ENCODE measurements at places on chromosomes 12 and 14. TPM values are rescaled to one million over a fixed set of nuclear protein-coding genes. Genes with fewer than 3 reads are reported as not detected.

DNA sequence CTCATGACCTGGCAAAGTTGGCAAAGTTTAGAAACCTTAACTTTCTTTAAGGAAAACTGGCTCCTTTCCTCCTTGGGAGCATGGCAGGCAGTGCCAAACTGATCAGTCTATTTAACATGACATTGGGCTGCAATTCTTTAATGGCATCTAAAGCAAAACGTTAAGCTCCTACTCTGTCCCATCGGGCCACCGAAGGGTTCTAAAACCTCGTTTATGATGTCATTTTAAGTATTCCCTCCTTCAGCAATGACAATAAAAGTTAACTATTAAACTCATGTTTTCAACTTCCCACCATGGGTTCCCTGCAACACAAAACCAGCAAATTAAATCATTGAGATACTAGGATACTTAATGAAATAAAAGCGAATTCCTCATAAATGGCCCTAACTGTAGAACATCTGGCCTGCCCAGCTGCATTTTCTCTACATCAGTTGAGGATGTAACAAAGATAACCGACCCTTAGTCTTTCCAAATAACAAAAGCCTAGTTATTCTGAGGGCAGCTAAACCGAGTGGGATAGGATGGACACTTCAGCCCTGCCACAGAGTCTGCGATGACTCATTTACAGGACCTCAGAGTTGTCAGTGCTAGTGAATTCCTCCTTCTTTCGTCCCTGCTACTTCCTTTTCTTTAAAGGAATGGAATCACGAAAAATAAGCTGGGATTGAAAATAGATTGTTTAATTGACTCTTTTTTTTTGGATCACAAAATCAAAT lies 34.5 kb upstream of the RIC8B start:
- DNase-seq = no peak

GRCh38 chr14:38786921-38787320 lies 316.1 kb downstream of the SEC23A start:
- no peak for DNase-seq

The TMEM19 gene
- 24.7 TPM for total RNA-seq

DNA sequence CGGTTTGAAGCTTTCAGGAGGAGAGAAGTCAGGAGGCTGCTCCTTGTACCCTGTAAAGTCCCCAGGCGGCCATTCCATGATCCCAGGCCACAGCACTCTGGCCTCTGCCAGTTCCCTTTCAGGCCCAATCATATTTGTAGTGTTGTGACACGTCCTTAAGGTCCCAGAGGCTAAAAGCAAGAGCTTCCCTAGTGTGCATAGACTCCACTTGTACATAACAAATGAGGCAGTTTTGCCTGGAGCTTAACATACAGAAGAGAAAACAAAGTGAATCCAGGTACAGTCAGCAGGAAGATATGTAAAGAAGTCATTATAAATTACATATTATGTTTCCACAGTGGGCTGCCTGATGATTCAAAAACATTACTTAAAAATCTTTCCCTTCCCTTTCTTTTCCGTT lies 81.1 kb upstream of the RPH3A start:
- DNase-seq = no peak

DNA sequence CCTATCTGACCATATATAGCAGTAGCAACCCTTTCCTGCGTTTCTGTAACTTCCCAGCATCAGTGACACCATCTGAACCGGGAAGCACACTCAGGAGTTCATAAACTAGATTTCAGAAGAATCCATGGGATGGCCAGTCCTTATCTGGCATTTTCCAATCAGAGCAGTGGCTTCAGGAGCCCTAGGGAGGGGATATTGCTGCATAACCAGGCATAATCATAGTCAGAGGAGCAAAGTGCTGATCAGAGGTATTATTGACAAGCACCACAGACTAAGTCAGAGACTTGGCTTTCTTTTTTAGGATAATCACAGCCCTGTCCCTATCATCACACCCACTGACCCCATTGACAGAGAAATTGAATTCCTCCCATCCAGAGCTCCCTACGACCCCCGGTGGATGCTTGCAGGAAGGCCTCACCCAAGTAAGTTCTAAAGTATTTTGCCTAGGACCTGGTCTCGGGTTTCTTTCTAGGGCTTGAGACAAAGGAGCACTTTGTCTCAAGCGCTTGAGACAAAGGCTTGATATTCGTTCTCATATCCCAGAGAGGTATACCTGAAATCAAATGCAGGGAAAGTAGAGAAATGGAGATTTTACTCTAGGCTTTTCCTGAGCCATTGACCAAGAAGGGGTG lies 55.1 kb downstream of the FOXN4 start:
- no peak for DNase-seq
